ENCODE measurements at places on chromosomes 7 and 10.

GRCh38 chr7:129101746-129102145 is 42.8 kb upstream of the TSPAN33 start:
- DNase-seq, result no peak

GRCh38 chr7:22329816-22330524 is 27.0 kb downstream of the RAPGEF5 start:
- DNase-seq, result no peak

- DNase-seq, result no peak
Observed at GRCh38 chr10:142371-142770, 7.1 kb downstream of the ZMYND11 start.

GRCh38 chr10:87092861-87093631 is 1.6 kb downstream of the GLUD1 start:
- DNase-seq, result no peak

DNA sequence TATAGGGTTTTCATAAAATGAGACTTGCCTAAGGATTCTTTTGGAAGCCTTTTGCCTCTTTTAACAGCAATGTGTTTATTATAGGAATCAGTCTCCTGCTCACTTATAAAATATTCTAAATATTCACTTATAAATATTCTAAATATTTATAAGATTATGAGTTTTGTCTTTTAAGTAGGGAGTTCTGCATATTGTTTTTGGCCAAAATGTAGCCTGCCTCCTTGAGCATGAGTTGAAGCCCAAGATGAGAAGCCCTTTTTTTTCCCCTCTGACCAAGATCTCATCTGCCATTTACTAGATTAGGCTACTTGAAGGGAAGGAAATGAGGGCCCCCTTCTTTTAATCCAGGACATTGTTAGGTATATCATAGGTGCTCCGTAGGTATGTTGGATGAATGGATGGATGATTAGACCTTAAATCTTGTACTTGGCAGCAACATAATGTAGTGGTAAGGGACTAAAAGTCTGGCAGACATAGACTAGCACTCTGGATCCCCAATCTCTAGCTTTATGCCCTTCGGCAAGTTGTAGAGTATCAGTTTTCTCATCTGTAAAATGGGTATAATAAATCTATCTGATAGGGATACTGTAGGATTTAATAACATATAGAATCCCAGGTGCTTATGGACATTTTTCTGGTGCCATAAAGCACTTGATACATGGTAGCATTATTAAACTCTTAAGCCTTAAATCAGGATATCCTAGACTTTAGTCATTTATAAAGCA is 59.1 kb downstream of the ARID5B start:
- no peak for DNase-seq

DNA sequence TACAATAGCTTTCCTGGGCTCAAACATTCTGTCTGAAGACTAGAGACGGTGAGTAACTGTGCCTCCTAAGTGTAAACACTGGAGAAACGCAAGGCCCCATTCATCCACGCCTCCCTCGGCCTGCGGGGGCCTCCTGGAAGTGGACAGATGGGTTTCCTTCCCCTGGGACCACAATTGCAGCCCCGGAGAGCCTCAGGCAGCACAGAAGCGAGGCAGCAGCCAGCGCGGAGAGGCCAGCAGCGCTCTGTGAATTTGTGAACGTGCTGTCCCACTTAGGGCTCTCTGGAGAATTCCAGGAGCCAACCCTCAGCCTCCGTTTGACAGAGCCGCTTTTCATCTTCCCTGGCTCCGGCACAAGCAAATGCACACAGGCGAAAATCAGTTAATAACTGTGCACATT is 23.2 kb upstream of the CALN1 start:
- DNase-seq, result no peak

DNA sequence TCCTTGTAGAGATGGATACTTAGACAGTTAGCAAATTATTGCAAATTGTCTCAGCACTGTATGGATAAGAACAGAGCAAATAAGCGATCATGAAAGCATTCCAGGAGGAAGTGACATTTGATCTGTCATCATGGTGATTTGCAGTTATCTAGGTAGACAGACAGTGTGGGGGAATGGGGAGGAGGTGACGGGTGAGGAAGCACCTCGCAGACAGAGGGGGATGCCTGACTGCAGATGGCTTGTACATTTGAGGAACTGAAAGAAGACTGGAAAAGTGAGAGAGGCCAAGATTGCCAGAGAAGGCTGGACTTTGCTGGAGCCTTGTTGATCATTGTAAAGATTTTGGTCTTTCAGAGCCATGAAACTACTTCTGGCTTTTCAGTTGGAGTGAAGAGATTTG is 318.2 kb upstream of the CELF2 start:
- no peak for DNase-seq

GRCh38 chr10:96556003-96556402 is 30.8 kb downstream of the TM9SF3 start:
- no peak for DNase-seq

- no peak for DNase-seq
Observed at GRCh38 chr7:8204339-8205030, 57.5 kb downstream of the ICA1 start.

- no peak for DNase-seq
Observed at GRCh38 chr10:100913470-100913865, 705 bp downstream of the SLF2 start.

DNA sequence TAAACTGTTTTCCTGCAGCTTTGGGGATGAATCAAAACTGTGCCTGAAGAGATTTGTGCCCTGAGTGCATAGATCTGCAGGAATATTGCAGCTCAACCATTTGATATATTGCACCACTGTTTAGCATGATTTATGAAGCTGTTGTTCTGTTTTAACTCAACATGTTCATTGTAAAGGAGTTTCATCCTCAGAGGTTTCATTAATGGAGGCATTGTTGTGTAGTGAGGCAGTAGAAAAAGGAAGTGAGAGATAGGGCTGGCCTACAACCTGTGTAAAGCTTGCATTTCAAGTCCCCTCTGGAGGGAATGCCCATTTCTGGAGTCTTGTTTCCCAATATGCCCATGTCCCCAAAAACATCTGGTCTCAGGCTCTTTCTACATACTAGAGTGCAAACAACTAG is 67.5 kb downstream of the DNAJC12 start:
- no peak for DNase-seq

- no peak for DNase-seq
Observed at GRCh38 chr10:71072131-71072822, 140.1 kb upstream of the UNC5B start.

DNA sequence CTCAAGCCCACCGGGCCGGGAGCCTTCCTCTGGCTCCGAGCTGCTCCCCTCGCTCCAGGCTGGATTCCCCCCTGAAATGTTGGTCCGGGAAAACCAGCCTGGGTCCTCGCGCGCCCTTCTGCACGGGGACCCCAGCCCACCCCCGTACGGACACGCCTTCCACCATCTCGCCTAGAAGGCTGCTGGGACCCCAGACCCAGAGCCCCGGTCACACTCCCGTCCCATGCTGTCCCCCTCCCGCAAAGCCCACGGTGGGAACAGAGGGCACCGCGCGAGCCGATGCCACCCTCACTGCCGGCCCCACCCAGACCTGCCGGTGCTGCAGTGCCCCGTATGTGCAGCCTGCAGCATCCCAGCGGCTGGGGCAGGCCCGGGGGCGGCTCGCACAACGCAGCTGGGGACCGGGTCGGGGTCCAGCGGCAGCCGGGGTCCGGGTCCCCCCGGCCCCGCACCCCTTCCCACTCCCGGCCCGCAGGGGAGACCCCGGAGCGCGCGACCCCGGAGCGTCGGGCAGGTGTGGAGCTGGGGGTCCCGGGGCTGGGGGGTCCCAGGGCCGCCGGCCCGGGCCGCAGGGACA is 871 bp downstream of the SPOCK2 start:
- no peak for DNase-seq

GRCh38 chr10:10828623-10829022 is 189.0 kb upstream of the CELF2 start:
- no peak for DNase-seq

DNA sequence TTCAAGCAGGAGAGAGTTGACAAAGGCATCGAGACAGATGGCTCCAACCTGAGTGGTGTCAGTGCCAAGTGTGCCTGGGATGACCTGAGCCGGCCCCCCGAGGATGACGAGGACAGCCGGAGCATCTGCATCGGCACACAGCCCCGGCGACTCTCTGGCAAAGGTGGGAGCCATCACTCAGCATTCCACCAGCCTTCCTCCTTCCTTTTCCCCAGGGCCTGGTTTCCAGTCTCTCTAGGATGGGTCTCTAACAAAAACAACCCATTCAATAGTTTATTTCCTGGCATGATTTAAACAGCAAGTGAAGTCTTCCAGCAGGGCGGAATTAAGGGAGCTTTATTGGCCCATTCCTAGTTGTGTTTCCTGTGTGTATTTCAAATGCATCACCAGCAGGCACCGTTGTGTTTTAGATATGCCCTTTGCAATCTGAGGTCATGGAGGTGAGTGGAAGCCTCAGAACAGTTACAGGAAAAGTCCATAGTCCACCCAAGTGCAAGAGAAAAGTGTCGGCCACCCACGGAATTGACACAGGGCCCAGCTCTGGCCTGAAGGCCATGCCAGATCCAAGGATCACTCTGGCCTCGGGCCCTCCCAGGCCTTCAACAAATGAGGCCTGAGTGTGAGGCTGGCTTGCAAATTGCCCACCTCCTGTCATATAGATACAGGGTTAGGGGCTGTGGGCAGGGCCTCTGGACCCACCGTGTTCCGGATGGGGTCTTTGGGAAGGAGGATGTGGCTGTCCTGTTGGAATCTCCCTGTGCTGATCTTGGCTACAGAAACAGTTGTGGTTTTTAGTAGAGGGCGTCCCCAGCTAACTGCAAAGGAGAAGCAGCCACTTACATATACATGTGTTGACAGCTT is 46.9 kb upstream of the TRIM8 start:
- DNase-seq, result no peak

DNA sequence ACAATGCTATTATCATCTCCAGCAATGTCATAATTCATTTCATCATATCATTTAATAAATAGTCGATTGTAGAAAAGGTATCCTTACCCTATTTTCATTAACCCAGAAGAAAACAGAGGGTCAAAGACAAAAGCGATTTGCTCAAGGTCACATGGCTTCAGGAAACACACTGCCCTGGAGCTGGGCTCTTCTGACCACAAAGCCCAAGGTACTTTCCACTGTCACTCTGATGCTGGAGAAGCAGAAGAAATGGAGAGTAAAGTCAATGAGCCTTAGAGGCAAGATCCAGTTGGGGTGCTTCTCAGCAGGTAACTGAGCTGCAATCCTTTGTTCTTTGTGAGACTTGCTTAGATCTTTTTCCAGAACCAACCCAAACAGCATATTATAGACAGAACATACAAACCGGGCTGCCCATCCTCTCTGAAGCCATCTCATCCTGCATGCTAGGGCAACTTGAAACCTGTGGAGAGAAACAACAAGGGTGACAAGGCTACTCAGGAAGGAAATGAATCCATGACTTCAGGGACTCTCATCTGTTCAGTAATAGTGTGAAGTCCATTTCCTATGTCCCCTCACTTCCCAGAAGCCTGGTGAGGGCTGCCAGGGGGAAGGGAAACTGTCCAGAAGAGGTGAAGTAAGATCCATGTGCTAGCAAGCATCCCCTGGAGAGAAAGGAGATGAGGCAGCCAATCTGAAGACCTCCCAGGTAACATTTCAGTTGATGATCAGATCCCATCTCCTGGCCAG is 148.6 kb upstream of the SVIL start:
- DNase-seq, result no peak

DNA sequence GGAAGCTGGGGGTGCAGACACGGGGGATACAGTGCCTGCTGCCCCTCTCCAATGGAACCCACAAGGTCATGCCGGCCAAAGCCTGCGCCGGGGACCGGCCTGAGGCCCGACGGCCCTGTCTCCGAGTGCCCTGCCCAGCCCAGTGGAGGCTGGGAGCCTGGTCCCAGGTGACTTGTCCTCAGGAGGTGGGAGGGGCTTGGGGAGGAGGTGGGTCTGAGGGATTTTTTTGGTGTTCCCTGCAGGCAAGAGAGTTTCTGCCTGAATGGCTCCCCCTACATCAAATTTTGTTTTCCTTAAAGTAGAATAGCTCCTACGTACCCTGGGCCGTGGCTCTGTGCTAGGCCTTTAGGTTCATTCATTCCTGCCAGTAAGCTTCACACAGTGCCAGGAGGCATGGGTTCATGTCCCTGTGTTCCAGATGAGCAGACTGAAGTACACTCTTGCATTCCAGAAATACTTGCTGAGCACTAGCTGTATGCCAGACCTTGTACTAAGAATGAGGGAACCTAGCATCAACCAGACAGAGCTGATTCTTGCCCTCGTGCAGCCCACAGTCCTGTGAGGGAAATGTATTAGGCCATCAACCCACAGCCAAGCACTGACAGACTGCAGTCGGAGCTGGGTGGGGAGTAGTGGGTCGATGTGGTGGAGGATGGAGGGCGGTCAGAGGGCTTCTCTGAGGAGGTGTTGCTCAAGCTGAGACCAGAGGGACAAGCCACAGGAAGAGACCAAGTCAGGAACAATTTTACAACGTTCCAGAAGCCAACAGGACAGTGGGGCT is 31.1 kb downstream of the TBATA start:
- no peak for DNase-seq

DNA sequence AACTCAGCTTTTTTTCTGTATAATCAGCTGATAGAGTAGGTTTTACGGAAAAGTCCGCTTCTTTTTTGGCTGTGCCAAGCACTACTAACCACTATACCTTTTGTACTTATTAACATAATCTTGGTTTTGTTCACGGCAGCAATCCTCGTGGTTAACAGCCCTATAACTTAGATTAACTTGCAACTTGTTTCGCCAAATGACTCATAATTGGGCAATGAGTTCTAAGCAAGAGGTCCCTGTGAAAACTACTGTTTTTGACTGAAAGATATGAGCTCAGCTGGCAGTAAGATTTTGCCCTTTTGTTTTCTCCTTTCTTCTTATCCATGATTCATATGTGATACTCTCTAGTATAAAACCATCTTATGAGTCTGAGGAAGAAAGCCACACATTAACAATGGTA is 345.0 kb upstream of the PCDH15 start:
- DNase-seq, result no peak

GRCh38 chr10:1102416-1102815 is 46.2 kb downstream of the WDR37 start:
- peak; percentile 42 for DNase-seq

DNA sequence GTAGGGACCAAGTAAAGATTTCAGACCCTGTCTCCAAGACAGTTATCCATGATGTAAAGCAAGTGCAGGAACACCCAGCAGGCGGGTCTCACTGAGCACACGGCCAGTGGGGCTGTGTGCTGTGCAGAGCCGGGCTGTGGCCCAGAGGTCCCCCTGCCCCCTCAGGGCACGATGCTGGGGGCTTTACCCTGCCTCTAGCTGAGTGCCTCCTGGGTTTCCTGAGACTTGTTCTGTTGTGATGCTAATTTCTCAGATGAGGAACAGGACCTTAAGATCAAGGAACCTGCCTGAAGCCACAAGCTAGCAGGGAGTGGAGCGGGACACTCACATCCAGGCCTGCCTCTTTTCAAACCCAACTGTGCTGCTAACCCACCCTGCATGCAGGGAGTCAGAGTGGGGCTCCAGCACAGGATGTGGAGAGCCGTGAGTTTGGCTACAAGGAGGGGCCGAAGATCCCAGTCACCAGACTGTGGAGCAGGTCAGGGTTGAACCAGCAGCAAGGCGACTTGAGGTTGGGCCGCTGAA is 76.1 kb upstream of the LYZL2 start:
- no peak for DNase-seq

GRCh38 chr7:107150375-107151073 is 18.3 kb upstream of the HBP1 start:
- peak; percentile 61 for DNase-seq

All from stimulated activated CD4-positive, alpha-beta T cell treated with anti-CD3 and anti-CD28 coated beads, Interleukin-1b, Interleukin-23, amount 100 ng/mL, for 24 hours (primary cell).